Stimulated activated CD4-positive, alpha-beta T cell treated with anti-CD3 and anti-CD28 coated beads, TNF-alpha, amount 100 ng/mL, for 48 hours (primary cell): ENCODE measurements at places on chromosomes 6 and 20.

DNA sequence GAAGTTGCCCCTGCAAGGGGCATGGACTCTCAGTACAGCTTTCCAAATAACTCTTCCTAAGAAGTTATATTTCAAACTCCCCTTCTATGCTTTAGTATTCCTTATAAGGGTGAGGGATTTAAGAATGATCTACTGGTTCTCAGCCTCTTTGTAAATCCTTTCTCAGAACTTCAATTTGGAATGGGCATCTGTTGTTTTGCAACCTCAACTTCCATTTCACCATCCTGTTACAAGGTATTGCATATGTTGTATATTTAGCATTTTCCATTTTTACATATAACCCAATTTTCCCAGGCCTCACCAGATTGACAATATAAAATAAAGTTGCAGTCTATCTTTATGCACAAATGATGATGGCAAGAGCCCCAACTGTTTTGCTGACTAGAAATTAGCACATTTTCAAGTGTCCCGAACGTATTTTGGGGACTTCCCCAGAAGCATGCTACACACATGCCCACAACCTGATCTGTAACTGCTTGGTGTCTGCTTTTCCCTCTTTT is 154.9 kb upstream of the CARMIL1 start:
- DNase-seq = no peak

GRCh38 chr6:43937236-43938177 is 167.5 kb downstream of the VEGFA start:
- DNase-seq = no peak

GRCh38 chr6:134186355-134186754 is 131.6 kb downstream of the SGK1 start:
- no peak for DNase-seq

DNA sequence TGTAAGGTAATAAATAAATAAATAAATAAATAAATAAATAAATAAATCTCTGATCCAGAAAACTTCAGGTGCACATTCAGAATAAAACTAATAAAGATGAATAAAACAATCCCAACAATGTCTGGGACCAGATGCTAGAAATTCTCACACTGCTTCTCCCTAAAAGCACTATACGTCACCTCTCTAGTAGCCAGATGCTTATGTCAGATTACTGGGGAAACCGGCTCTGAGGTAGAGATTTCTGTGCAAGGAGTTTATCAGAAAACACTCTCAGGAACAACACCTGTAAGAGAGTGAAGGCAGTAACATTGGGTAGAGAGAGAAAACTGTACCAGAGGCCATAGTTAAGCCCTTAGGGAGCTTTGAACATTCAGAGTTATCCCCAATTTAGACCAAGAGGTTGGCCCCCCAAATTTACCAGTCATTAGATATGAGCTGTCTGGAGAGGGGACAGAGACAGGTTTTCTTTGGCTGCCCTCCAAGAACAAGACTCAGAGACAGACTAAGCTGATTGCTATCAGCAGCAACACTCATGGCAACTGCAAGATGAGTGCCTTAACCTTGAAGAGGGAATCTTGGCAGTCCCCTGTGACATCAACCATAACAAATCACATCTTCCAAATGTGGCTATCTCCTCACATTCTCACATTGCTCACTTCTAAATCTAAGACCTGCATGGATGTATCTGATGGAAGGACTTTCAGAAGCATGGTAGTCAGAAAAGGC is 151.2 kb upstream of the BMP5 start:
- no peak for DNase-seq

GRCh38 chr20:7850775-7851490 is 89.3 kb downstream of the HAO1 start:
- DNase-seq = no peak

- DNase-seq = no peak
Measured at GRCh38 chr6:54245265-54245664, 63.0 kb upstream of the TINAG start.

- no peak for DNase-seq
Measured at GRCh38 chr6:111657146-111657545, 51.5 kb upstream of the TRAF3IP2 start.

GRCh38 chr6:86775893-86776292 is 161.4 kb upstream of the HTR1E start:
- DNase-seq = no peak

GRCh38 chr6:41937861-41938574 is 3.6 kb downstream of the CCND3 start:
- DNase-seq = no peak

- DNase-seq = peak; percentile 68
Measured at GRCh38 chr20:653110-653589, at the start of gene SRXN1. Gene SRXN1, minus strand, starts transcription at chr20:653200. Its CDS starts 15 bp downstream, at chr20:653185.

GRCh38 chr20:48923149-48923718 is 1.7 kb downstream of the ARFGEF2 start:
- DNase-seq = no peak

- DNase-seq = no peak
Measured at GRCh38 chr20:37944456-37944981, 41.6 kb downstream of the VSTM2L start.

DNA sequence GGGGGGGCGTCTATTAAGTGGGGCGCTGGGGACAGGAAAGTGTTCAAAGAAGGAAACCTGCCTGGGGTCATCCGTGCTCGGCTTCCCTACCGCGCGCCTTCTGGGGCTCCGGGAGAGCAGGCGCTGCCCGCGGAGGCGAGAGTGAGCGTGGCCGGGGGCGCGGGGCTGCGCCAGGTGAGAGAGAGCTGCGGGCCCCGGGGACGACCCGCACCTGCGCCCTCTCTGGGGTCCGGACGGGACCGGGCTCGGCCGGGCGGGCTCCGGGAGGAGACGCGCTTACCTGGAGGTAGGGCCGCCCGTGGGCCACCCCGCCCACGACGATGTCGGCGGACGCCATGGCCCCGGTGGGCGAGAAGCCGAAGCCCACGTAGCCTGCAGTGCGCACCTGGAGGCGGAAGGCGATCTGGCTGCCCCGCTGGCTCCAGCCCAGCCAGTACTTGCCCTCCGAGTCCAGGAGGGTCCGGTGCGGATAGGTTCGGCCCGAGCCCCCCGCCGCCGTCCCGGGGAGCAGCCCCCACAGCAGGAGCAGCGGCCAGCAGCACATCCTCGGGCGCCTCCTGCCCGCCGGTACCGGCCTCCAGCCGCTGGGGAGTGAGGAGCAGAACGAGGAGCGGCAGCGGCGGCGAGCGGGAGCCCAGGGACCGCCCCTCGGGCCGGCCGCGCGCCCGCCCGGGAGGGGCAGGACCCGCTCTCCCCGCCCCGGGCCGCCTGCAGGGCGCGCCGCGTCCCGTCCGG is at the start of gene MOXD1:
TSS of gene MOXD1 (minus strand) at position 593 of the 735 bp plus-strand sequence. CDS start at position 544, 49 bp downstream.
- DNase-seq = no peak

DNA sequence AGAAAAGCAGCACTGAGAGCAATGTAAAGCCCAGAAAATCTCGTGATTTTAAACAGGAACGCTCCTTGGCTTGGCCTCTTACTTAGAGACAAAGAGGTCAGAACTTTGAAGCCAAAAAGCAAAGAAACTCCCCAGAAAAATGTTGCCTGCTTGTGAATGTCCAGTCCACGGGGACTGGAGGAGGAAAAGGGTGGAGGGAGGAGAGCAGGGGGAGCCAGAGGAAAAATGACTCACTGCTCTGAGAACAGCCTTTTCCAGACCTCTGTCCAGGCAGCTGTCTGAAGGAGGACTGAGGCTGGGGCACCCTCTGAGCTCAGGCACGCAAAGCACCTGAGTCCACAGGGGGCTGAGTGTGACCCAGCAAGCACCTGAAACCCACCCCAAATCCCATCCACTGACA is 64.7 kb downstream of the TRAM2 start:
- DNase-seq = no peak

- DNase-seq = peak; percentile 58
Measured at GRCh38 chr6:28648035-28648877, 122.6 kb downstream of the GPX5 start.

- DNase-seq = no peak
Measured at GRCh38 chr6:14222956-14223355, 105.4 kb downstream of the CD83 start.

DNA sequence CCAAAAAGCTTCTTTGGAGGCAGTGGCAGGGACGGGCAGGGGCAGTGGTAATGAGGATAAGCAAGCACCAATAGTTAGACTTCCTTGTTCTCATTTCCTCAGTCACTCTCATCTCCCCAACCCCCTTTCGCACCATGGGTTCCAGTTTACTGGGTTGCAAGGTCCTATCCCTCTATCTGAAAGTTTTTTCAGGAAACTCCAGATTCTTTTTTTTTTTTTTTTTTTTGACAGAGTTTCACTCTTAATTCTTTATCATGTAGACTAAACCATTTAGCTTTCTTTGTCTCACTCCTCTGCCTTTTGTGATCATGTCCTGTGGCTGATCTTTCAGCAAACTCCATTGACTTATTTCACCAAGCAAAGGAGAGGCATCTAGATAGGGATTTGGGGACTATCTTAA is 51.4 kb upstream of the GMDS start:
- DNase-seq = no peak

DNA sequence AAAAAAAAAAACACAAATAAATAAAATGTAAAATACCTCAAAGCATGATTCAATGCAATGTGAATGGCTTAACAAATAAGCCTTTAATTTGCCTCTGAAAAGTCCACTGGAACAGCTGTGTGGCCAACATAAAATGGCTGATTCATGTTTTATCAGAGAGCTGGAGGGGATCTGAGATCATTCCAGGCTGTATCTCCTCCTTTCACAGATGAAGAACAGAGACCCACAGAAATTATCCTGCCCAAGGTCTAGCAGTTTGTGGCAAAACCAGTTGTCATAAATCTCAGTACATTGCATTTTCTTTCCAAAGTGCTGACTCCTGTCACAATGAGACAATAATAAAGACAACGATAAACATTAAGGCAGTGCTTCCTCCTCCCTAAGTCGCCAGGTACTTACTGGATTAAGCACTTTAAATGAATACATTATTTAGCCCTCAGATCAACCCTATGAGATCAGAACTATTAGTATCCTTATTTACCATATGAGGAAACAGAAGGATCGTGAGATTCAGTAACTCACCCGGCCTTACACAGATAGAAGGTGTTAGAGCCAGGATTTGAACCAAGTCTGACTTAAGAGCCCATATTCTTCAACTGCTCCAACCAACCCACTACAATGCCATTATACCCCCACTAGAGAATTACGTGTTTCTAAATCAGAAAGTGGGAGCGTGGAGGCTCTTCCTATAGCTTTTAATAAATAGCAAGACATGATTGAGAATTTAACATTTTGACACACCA is 118.3 kb downstream of the KIF13A start:
- DNase-seq = no peak

- no peak for DNase-seq
Measured at GRCh38 chr6:33424855-33425667, 5.2 kb downstream of the SYNGAP1 start.

DNA sequence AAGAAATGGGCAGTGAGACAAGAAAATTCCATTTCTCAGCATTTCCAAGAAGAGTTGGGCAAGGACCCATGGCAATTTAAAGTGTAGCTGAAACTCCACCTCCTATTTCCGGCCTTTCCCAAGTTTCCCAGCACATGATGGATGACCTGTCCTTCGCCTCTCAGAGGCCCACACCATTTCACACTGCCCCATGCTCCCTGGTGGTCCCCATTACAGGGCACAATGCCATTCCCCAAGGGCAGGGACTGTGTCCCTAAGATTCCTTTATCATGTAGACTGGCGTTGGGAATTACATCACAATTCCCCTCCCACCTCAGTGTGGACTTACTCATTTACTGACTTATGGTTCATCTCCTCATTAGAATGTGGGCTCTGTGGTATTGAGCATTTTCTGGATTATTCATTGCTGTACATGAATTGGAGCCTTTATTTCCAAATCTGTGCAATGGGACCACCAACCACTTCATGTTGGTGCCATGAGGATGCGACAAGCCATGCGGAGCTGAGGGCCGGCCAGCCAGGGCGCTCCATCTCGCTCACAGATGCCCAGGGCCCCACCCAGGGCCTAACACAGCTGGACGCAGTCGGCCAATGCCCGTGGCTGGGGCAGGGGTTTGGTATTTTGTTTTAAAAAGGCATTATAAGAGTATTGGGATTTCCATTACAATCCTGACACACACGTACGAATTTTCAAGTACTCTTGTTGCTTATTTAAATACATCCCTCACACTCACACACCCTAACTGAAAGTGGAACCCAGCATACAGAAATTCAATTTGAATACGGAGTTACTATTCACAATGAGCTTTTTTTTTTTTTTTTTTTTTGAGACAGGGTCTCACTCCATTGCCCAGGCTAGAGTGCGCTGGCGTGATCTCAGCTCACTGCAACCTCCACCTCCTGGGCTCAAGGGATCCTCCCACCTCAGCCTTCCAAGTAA is 5.4 kb downstream of the ACSS1 start:
- no peak for DNase-seq

DNA sequence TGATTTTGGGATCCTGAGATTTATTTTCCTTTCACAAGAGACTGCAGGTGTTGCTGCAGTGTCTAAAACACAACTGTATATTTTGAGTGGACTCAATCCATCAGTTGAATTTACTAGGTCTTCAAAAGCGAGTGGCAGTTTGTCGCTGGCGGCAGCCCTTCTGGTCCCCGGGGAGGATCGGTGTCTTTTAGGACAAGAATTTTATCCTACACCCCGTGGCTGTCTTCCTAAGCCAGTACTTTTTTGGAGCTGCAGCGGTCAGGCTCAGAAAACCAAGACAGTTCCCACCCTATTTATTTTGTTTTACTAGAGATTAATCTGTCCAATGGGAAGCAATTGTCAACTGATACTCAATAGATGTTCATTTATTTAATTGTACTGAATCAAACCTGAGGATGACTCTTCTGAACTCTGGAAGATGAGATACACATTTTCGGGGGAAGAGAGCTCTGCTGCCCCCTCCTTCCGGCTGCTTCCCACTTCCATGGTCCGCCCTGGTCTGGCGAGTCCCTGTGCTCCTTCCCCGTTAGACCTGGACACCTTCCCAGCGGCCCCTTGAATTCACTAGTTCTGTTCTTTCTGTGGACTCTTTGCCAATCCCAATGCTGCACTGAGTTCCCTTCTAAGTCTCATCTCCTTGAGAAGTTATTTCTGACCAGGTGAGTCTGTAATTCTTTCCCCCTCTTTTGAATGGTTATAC is 90.6 kb downstream of the ERMARD start:
- DNase-seq = no peak

- DNase-seq = peak; percentile 32
Measured at GRCh38 chr20:36399147-36399968, 93.2 kb downstream of the DLGAP4 start.

- no peak for DNase-seq
Measured at GRCh38 chr6:168884050-168884645, 369.5 kb downstream of the THBS2 start.

DNA sequence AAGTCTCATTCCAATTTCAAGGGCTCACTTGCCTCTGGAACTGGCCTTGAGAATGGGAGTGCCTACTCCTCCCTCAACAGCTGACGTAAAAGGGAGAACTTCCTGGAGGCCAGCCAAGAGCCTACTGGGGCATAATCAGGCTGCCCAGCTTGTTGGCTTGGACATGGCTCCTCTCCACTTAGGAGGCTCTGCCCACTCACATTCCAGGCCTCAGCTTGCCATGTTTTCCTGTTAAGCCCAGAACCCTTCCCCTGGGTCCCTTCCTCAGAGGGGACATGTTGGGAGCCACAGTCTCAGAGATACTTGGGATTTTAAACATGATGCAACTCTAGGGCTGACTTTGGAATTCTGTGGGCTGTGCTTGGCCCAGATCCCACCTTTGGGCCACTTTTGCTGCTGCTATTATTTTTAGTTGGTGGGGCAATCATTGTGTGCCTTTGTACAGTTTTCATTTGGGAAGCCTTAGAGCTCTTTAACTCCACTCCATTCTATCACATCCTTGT is 31.5 kb upstream of the ADTRP start:
- DNase-seq = no peak
